Stimulated activated CD8-positive, alpha-beta memory T cell treated with anti-CD3 and anti-CD28 coated beads, Interleukin-12 subunit alpha, Interleukin-12 subunit beta, amount 100 ng/mL, for 4 hours (primary cell): ENCODE measurements at places on chromosomes 7 and 10.

DNA sequence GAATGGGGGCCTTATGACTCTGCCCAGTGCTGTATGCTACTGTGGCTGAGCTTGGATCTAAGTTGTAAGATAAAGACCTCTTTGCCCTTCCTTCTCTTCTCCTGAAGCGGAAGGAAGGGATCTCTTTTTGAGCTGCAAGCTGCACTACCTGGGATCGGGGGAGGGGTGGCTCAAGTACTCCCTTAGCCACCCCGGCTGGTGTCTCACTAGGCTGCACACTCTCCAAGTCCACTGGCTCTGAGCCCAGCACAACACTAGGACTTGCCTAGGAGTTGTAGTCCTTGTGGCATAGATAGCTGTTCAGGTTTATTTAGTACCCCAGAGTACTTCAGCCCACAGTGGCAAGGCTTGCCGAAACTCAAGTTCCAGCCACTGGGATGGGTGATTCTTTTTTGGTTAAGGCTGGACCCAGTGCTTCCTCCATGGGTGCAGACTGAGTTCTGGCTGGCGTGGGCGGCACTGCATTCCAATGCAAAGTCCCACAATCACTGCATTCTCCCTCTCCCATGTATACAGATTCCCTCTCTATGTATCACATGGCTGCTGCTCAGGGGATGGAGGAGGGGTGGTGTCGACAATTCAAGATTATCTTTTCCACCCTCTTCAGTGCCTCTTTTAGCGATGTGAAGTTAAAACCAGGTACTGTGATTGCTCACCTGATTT is 76.2 kb upstream of the SLC25A13 start:
- DNase-seq = no peak

DNA sequence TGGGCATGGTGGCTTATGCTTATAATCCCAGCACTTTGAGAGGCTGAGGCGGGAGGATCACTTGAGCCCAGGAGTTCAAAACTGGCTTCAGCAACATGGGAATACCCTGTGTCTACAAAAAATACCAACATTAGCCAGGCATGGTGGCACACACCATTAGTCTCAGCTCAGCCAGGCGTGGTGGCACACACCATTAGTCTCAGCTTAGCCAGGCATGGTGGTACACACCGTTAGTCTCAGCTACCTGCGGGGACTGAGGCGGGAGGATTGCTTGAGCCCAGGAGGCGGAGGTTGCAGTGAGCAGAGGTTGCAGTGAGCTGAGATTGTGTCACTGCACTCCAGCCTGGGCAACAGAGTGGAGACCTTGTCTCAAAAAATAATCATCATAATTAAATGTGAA is 9.0 kb downstream of the LRRC27 start:
- DNase-seq = no peak

DNA sequence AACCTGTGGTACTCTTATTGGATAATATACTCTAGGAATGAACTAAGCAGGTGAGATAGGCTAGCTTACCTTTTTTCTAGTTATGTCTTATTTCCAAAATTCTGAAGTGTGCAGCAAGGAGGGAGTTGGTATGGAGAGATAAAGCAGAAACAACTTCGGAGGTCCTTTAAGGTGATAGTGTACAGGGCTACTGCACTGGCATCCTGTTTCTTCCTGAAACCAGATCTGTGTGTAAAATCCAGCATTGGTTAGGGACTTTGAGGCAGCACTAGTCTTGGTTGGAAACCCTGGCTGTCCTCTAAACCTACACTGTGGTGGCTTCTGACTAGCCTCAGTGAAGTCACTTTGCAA is 66.9 kb upstream of the STRIP2 start:
- no peak for DNase-seq

GRCh38 chr7:127731431-127732080 is 79.6 kb downstream of the SND1 start:
- DNase-seq = no peak

DNA sequence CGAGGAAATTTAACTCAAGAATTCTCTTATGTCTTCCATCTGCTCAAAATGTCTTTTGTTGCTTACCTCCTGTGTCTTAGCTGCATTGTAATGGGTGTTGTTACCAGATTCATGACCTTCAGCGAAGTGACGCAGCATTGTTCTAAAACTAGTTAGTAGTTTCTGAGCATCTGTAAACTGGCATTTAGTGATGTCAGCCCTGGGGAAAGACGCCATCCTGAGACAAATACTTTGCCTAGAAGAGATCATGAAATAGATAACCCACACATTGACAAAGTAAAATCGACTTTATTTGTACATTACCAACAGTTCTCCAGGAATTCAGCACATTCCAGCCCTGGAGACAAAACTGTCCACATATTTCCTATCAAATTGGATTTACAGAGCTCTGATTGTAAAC is 87.8 kb downstream of the GPAM start:
- DNase-seq = no peak
